Anterior cingulate cortex (tissue), 58 donors: ENCODE measurements at places on chromosomes 4 and X.

DNA sequence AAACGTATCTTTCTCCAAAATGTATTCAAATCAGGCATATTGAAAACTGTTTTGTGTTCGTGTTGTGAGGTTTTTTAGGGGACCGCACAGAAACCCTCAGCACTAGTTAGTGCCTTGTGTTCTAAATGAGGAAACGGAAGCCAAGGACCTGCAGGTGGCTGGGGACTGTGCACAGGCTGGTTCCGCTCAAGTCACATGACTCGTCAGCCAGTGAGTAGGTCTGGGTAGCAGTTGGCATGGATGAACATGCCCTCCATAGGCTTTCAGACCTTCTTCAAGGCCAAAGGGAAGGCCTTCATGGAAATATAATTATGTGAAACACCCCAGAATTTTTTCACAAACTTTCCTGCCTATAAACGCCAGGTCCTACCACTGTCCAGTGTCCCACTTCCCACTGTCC lies 1.3 kb upstream of the F11 start:
- no peak for DNase-seq

GRCh38 chr4:82851318-82851717 lies 39.6 kb downstream of the SEC31A start:
- DNase-seq: no peak

- no peak for DNase-seq
Measured at GRCh38 chr4:14874990-14875389, 127.3 kb upstream of the CPEB2 start.

DNA sequence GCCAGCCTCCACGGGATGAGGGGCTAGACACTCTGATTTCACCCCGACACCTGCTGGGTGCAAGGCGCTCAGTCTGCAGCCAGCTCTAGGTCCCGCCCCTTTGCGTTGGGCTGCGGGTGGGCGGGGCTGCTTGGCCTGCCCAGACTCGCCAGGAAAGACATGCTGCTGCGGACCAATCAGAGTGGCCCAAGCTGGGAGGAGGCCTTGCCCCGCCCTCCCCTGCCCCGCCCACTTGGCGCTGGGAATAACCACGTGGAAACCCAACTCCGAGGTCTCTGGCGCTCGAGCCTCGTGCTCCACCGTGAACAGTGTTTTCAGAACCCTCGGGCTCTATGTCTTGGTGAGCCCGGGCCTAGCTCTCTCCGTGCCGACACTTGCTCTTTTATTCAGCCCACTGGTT lies 5.3 kb upstream of the VMA21 start:
- DNase-seq: no peak

- no peak for DNase-seq
Measured at GRCh38 chr4:150078579-150079080, 385 bp downstream of the DCLK2 start.

DNA sequence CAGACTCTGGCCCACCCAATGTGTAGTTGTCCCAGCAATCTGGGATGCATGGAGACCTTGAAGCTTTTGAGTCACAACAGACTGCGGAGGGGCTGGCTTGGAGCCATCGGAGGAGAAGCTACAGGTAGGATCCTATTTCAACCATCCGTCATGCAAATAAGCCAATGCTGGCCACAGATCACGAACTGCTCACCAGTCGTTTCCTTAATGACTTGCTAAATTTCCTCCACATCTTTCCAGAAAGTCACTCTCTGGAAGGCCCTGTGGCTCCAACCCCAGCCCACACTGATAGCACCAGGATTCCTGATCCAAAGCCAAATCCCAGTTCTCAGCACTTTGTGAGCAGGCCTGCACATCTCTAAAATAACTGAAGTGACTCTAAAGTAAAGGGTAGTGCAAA lies 321.3 kb downstream of the RAB28 start:
- DNase-seq: no peak

DNA sequence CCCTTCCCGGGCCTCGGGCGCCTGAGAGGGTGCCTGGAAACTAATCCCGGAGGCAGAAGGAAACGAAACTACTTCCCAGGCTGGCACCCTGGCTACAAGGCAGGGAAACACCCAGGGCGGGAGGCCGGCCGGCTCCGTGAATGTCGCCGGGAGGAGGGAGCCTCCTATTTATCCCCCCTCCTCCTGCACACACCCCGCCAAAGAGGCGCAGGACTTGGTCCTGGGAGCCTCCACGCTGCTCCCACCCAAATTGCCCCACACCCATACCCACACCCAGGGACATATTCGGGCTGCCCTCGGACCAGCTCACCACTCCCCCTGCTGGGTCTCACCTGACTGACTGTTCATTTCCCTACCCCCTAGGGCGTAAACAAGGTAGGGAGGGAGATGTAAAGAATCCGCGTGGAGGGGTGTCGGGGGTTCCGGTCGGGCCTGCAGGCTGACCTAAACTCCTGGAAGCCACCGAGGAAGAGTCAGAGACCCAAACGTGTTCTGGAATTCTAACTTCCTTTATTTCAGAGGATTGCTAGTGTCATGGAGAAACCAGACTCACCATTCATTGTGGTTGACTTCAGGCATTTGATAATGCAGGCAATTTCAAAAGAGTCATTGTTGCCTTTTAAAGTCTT lies at the start of gene BTC:
Gene BTC, minus strand, starts transcription at position 142 of the 629 bp plus-strand sequence. CDS start 198 bp downstream, outside the sequence.
- DNase-seq: peak; percentile 15

- no peak for DNase-seq
Measured at GRCh38 chr4:85986266-85986665, 373.6 kb downstream of the MAPK10 start.

- no peak for DNase-seq
Measured at GRCh38 chrX:154018518-154019060, 1.1 kb downstream of the IRAK1 start.

GRCh38 chrX:147174591-147174990 lies 360.0 kb upstream of the CXorf51A start:
- DNase-seq: no peak

DNA sequence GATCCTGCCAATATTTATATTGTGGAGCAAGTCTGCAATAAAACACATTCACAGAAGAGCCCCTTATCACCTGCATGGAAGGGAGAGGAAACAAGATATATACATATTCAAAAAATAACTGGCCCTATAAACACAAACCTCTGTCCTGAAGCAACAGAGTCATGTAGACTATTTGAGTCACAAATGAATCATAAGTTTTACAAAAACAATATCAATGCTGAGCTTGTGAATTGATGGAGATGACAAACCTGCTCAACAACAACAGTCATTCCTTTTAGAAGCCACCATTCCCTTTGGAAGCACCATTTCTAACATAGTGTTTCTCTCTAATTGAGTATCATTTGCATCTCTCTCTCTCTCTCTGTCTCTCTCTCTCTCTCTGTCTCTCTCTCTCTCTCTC lies 313.9 kb downstream of the MID1IP1 start:
- no peak for DNase-seq

- no peak for DNase-seq
Measured at GRCh38 chr4:110527156-110527555, 51.2 kb downstream of the ENPEP start.

GRCh38 chrX:104122829-104123228 lies 10.5 kb downstream of the ZCCHC18 start:
- DNase-seq: no peak

DNA sequence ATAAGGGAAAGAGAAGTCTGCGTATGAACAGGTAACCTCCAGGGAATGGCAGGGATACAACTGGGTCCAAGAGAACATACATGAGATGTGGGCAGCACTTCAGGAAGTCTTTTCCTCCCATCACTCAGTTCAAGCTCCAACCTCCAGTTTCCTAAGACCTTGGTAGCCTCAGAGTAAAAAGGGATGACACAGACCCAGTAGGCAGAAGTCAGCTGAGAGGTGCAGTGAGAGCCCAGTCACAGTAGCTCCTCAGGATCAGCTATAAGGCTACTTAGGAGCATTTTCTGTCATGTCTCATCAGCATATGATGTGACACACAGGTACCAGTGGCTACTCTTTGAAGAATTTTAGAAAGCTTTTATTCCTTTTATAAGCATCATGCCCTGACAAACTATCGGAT lies 12.5 kb upstream of the STS start:
- DNase-seq: no peak

DNA sequence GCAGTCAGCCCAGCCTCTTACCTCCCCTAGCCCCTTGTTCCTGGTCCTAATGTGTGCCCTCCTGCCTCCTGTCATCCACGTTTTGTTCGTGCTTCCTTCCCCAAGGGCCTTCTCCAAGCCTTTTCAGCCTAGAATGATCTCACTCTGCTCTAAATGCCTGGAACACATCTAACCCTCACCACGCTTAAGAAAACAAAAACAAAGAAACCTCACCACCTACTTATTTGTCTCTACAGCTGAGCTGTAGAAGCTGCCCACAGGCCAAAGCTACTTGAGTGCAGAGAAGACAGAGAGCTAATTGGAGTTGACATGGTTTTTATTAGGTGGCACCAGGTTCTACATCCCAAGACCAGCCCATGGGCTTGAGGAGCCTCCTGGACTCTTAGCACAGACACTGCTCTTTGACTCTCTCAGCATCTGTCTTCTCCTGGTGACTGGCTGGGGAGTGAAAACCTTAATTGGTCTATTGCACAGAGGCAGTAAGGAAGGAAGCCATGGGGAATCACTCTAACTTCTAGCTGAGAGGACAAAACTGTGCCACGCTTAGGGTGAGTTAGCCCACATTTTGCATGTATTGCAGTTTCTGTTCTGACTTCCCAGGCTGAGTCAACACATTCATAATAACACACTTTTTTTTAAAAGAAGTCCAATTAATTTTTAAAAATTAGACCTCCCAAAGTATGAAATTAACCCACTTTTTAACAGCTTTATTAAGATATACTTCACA lies 52.3 kb upstream of the PDK3 start:
- DNase-seq: no peak

DNA sequence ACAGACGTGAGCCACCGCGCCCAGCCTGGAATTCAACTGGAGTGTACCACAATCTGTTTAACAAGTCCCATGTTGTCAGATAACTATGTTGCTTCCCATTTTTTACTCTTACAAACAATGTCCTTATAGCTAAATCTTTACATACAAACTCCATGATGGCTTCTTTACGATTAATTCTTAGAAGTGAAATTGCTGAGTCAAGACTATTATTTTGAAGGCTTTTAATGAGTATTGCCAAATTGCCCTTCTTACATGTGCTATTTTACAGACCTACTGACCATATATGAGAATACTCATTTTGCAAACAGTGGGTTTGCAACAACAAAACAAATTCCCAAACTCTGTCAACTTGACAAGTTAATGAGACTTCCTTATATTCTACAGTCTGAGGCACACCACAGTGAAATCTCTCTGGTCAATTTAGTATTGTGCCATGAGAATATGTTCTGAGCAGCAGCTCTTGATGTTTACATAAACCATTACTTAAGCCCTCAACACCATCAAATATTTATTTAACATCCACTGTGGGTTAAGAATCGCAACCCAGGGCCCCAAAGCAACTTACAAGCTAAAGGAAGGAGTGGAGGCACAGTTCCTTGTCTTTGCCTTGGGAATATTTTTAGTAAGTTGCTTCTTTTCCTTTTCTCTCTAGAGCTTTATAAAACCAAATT lies 128.5 kb downstream of the SPRY1 start:
- no peak for DNase-seq

GRCh38 chr4:36043901-36044300 lies 200.4 kb downstream of the ARAP2 start:
- no peak for DNase-seq

GRCh38 chrX:137426695-137427425 lies 139.1 kb upstream of the ZIC3 start:
- DNase-seq: no peak

- DNase-seq: no peak
Measured at GRCh38 chr4:99878604-99879003, 15.6 kb downstream of the LAMTOR3 start.

- DNase-seq: peak; percentile 79
Measured at GRCh38 chr4:98566361-98567008, 91.9 kb downstream of the TSPAN5 start.

DNA sequence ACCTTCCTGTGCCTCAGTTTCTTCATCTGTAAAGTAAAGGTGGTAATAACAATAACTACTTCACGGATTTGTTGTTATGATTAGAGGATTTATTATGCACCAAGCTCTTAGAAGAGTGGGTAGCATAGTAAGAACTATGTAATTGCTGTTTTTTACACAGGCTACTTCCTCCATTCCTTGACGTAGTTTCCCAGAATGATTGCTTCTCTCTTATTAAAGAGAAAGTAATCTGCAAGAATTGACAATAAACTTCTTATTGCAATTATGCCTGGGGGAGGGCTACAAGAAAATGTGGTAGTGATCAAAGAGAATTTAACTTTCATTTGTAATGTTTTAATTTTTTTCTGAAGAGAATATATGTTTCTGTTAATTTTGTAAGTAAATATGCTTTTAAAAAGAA lies 238.7 kb downstream of the GASK1B start:
- DNase-seq: no peak

DNA sequence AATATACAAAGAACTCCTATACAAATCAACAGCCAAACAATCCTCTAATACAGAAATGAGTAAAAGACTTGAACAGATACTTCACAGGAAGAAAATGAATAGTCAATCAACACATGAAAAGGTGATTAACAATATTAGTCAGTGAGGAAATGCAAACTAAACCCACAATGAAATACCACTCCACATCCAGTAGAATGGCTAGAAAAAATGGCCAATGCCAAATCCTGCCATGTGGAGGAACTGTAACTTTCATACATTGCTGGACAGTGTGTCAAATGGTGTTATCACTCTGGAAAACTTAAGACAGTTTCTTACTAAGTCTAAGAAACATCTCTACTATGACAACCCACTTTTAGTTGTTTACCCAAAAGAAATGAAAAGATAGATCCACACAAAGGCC lies 59.5 kb downstream of the NSG1 start:
- DNase-seq: no peak

GRCh38 chr4:80078346-80079092 lies 5.5 kb upstream of the ANTXR2 start:
- no peak for DNase-seq

DNA sequence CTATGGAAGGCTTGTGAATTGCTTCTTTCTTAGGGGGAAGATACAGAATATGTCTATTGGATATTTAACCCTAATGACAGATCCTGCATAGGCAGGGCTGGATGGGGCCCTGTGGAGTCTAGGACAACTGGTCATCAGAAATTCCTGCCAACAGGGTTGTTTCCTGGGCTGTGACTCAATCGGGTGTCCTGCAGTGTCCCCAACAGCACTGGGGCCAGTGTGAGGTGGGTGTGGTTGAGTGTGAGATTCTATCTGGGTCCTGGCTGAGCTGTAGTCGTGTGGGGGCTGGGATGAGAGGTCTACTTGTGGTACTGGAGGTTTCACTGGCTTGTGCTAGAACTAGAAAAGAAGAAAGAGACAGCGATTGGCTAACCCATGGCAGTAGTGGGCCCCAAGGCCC lies 87.3 kb upstream of the WDR1 start:
- no peak for DNase-seq

- no peak for DNase-seq
Measured at GRCh38 chr4:26048378-26048882, 134.4 kb downstream of the SMIM20 start.

DNA sequence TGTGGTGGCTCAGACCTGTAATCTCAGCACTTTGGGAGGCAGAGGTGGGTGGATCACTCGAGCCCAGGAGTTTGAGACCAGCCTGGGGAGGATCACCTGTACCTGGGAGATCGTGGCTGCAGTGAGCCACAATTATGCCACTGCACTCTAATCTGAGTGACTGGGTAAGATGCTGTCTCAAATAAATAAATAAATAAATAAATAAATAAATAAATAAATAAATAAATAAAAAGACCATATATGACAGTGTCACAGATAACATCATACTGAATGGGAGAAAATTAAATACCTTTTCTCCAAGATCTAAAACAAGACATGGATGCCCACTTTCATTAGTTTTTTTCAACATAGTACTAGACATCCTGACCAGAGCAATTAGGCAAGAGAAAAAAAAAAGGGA lies 182.8 kb downstream of the FAM47A start:
- DNase-seq: no peak
